Osteocyte (in vitro differentiated cells): ENCODE measurements at places on chromosomes 4 and X. TPM values are rescaled to one million over a fixed set of nuclear protein-coding genes. Genes with fewer than 3 reads are reported as not detected.

DNA sequence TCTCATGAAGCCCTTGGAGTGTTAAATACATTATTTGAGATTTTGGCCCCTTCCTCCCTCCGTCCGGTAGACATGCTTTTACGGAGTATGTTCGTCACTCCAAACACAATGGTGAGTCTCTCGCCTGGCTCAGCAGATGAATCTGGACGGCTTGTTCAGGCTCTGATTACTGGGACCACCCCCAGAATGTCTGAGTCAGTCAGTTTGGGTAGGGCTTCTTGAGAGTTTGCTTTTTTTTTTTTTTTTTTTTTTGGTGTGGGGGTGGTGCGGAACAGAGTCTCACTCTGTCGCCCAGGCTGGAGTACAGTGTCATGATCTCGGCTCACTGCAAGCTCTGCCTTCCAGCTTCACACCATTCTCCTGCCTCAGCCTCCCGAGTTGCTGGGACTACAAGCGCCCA is 62.4 kb upstream of the MSANTD1 start:
- peak; percentile 40 for DNase-seq

- no peak for DNase-seq
These were observed 485.3 kb downstream of the IL15 start for GRCh38 chr4:142121448-142122350.

DNA sequence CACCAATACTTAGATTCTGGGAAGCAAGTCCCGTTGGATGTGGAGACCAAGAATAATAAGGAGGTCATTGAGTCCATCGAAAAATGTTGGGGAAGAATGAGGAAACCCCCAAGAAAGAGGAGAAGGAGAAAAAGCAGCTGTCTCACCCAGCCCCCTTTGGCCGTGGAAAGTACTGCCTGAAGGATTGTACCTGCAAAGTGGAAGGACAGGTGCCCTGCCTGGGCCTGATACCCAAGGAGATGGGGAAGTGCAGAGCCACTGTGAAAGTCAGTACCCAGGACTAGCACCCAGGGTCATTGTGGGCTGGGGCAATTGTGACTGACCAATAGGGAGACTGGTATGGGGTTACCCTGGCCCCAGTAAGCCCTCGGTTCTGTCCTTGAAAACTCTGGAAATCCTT is 13.8 kb upstream of the CFAP299 start:
- no peak for DNase-seq

GRCh38 chr4:5545271-5545670 is 163.1 kb downstream of the EVC2 start:
- DNase-seq: no peak

GRCh38 chr4:41509451-41509866 is 28.5 kb upstream of the LIMCH1 start:
- DNase-seq: no peak

Gene RBMXL3
- total RNA-seq: not detected in 2 replicates

Gene CNGA1
- total RNA-seq: not detected in 2 replicates

Gene FGB
- total RNA-seq: not detected in 2 replicates
